ENCODE measurements at places on chromosomes 16 and 17.

DNA sequence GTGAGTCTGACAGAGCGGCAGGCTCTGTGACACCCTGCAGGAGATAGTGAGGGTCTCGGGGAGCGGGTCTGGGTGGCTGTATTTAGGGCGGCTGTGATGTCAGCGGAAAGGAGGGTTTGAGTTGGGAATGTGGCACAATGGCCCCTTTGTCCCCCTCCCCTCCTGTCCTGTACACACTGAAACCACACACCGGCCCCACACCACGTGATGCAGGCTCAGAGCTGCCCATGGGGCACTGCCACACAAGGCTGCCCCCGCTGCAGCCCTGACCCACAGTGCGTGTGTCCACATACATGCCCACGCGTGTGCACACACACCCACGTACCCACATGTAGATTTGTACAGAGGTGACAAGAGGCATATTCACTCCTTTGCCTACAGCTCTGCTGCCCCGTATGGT lies 15.3 kb downstream of the SGCA start:
- no peak for DNase-seq

GRCh38 chr17:77324227-77324626 lies 183.5 kb downstream of the SEC14L1 start:
- no peak for DNase-seq

- DNase-seq = no peak
These were observed 61.9 kb upstream of the GSE1 start for GRCh38 chr16:85550953-85551924.

DNA sequence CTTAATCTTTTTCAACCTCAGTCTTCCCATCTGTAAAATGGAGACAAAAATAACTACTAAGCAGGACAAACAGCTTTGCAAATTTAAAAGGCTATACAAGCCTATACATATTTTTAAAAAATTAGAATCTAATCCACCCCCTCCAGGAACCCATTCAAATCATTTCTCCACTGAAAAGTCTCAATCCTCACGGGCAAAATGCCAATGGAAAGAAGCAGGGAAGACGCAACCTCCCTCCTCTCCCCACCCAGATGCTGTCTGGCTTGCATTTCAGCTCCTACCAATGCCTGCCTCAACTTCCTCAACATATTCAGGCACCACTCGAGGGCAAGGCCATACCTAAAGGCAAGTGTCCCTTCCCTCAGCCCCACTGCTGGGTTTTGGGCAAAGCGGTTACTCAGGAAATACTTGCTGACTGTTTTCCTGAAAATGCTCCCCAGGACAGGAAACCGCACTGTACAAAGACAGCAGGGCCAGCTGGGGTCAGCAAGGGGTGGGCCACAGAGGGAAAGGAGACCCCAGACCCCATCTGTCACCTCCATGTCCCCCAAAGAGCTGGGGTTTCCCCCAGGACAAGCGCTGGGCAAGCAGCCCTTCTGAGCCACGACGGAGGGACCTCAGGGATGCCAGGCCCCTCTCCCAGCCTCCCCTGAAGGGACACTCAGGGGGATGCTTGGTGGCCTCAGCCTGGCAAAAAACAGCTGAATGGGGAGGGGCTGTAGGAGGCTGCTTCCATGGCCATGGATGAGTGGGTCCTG lies 47.7 kb upstream of the DOC2B start:
- no peak for DNase-seq

DNA sequence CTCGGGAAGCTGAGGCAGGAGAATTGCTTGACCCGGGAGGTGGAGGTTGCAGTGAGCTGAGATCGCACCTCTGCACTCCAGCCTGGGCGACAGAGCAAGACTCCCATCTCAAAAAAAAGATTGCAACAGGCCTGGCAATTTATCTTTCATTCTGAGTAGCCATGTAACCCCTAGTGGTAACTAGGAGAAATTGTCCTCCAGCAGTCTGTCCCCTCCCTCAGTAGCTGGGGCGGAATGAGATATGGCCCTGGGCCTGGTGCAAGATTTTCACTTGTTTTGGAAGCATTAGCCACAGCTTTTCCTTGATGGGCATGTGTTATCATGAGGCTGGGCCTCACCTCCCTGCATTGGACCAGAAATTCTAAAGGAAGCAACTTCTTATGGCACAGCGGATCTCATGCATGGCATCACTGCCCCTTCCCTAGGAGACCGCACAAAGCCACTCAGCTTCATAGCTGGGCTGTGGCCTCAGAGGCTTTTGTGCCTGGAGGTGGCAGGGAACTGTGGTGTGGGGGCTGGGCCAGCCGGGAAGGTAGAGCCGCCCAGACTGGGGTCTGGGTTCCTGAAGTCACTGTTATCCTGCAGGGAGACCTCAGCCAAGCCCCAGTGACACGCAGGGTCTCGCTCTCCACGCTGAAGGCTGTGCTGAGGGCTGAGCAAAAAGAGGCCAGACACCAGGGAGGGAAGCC lies 13.4 kb downstream of the NATD1 start:
- no peak for DNase-seq

GRCh38 chr17:78058001-78058400 lies 70.6 kb downstream of the TMC6 start:
- DNase-seq = no peak

- DNase-seq = no peak
These were observed 97.6 kb upstream of the DNAH17 start for GRCh38 chr17:78674595-78675315.

DNA sequence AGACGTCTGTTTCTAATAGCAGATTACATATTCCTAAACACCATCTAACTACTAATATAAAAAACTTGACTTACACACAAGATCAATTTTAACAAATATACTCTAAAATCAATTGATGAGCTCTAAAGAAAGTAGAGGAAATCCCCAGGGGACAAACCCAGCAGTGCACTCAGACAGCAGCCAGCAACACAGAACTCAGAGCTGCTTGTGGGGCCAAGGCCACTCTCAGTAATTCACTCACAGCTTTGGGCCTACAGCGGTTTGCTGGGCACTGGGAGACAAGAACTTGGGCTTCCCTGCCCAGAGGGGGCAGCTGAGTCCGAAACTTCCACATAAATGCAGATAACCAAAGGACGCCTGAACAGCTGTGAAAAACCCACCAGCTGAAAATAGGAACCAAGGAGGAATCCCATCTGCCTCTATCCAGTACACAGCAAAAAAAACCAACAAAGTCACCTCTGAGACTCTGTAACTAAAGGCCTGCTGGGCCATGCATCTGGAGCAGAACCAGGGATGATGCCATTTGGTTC lies 21.4 kb downstream of the NPLOC4 start:
- DNase-seq = no peak

DNA sequence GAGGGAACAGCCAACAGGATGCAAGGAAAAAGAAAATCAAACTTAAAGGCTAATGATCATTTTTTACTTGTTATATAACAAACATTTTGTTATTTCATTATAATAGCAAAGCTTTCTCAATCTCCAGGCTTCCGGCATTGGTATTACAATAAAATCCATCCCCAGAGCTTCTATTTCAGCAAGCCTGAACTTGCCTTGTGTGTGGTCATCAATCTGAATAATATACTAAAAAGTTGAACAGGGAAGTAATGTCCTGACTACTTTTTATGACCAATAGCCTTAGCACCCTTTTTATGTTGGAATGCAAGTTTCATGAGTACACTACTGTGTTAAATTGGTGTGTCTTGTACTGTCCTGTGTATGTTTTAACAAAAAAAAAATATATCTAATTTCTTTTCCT lies 27.1 kb upstream of the VWA3A start:
- DNase-seq = no peak

- no peak for DNase-seq
These were observed 14.4 kb downstream of the GUCY2D start for GRCh38 chr17:8016632-8017424.

GRCh38 chr16:49970797-49971431 lies 54.1 kb upstream of the CNEP1R1 start:
- no peak for DNase-seq

DNA sequence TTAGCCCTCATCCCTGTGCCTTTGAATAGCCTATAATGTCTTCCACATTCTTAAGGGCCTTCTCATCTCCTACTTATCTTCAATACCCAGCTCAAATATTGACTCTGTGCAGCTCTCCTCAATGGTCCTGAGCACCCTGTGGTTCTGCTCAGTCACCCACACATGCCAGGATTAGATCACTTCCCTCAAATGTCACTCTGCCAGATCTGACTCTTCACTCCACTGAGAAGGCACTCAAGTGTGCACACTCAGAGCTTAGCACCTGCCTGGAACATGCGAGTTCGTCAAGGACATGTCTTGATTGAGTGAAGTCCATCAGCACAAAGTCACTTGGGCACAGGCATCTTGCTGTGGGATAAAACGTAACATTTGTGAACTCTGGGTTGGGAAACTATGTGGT lies 404.8 kb downstream of the CDH13 start:
- DNase-seq = no peak

DNA sequence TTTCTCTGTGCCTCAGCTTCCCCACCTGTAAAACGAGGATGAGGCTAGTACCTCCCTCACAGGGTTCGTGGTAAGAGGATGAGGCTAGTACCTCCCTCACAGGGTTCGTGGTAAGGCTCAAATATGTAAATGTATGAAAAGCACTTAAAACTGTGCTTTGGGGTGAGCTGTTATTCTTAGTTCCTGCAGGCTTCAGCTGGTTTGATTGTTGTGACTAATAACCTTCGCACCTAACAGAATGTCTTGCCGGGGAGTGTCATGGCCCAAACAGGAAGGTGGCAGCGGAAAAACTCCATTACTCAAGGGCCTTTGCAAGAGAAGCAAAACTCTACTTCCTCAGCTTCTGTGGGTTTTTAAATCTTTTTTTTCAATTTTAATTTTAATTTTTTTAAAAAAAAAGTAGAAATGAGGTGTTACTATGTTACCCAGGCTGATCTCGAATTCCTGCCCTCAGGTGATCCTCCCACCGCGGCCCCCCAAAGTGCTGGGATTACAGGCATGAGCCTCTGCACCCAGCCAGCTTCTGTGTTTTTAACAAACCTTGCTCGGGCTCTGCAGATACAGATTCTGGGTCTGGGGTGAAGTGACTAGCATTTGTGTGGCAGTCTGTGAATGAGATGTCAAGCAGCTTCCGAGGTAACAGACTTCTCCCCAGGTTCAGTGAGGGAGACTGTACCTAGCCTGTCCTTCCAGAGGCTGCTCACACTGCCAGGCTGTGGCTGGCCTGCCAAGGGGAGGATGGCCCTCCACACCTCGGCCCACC lies 103.0 kb downstream of the RAB11FIP4 start:
- no peak for DNase-seq

GRCh38 chr16:8375232-8375587 lies 215.1 kb downstream of the TMEM114 start:
- DNase-seq = no peak

GRCh38 chr16:49474741-49475140 lies 101.1 kb downstream of the C16orf78 start:
- no peak for DNase-seq

- DNase-seq = no peak
These were observed 295.7 kb upstream of the FOXF1 start for GRCh38 chr16:86214326-86215232.

GRCh38 chr17:4537451-4538235 lies 17.5 kb downstream of the MYBBP1A start:
- DNase-seq = no peak

DNA sequence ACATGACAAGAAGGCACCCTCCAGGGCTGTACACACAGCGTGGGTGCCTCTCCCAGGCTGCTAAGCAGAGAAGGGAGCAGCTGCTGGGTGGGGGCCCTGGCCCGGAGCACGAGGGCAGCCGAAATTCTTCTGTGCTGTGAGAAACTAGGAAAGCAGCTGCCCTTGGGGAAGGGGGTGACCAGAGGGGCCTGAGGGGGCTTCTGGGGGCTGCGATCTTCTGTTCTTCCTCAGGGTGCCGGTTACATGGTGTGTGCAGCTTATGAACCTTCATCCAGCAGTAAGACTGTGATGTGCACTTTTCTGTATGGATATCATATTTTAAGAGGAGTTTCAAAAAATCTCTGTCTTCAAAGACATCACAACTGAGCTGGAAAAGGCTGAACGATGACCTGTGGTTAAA lies 43.2 kb upstream of the METRNL start:
- no peak for DNase-seq

GRCh38 chr16:9816644-9817043 lies 365.6 kb downstream of the GRIN2A start:
- DNase-seq = no peak

DNA sequence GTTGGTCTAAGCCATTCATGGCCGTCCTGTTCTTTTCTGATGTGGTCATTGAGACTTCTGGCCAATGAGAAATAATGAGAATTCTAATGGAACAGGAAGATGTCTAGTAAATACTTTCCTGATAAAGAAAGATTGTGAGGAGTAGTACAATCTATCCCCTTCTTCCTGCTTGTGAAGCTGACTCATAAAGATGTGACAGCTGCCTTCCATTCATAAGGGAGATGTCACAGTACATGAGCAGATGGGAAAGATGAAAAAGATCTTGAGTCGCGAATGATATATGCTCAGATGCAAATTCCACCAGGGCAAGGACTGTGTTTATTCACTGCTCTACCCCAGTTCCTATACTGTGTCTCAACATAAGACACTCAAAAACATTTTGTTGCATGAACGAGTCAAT lies 111.7 kb upstream of the FOXF1 start:
- DNase-seq = no peak

- DNase-seq = no peak
These were observed 547 bp downstream of the PLCD3 start for GRCh38 chr17:45131616-45132319.

DNA sequence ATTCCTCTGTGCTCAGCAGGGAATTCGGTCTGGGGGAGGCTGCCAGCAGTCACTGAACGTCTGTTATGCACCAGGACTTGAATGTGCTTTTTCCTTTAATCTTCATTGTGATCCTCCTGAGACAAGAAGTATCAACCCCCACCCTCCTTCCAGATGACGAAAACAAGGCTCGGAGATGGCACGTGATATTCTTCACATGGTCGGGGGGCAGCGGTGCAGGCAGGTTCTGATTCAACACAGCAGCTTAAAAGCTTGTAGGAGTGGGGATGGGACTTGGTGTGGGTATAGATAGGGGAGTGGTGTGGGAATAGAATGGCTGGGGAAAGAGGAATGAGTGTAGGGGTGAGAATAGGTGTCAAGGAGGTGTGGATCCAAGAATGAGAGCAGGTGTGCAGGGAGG lies 6.4 kb downstream of the NECAB2 start:
- DNase-seq = no peak

GRCh38 chr16:74999219-74999608 lies 390 bp downstream of the ZNRF1 start:
- no peak for DNase-seq

- DNase-seq = no peak
These were observed 194.1 kb upstream of the GSE1 start for GRCh38 chr16:85418978-85419491.

Data from activated gamma-delta T cell (primary cell).